Vagina (tissue), 2 donors: ENCODE measurements at places on chromosomes 7 and 10.

- no peak overlapping the region for H3K27ac ChIP-seq
- no peak for DNase-seq
- H3K27me3 ChIP-seq, result no peaks in the 10 kb centered on the region
- no peak overlapping the region for H3K4me3 ChIP-seq
- no peaks in the 10 kb centered on the region for H3K36me3 ChIP-seq
Measured at GRCh38 chr10:25896421-25896820, 37.6 kb upstream of the MYO3A start.

DNA sequence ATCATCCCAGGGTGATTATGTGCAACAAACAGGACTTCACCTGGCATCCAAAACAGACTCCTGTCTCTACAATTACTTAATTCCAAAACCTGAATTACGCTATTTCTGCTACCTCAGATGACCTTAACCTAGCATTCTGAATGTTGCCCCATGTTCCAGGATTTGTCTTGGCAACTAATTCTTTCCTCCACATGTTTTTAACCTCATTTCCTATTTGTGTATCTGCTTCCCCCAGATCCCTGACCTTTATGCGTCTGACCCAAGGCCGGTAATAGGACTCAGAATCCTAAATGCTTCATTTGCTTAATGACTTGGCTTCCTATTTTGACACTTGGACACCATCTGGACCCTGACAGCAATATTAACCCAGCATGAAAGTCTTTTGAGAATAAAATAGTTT lies 8.7 kb upstream of the ING3 start:
- H3K36me3 ChIP-seq, result no peaks in the 10 kb centered on the region
- no peaks in the 10 kb centered on the region for H3K4me1 ChIP-seq
- no peak overlapping the region for H3K4me3 ChIP-seq
- no peaks in the 10 kb centered on the region for H3K27me3 ChIP-seq
- H3K27ac ChIP-seq, result no peak overlapping the region

- no peaks in the 10 kb centered on the region for H3K36me3 ChIP-seq
- H3K27ac ChIP-seq, result peak overlapping the region; percentile 85
- H3K27me3 ChIP-seq, result peaks cover 7% of the 10 kb centered on the region
- DNase-seq, result no peak
- H3K4me3 ChIP-seq, result peak overlapping the region; percentile 57
Measured at GRCh38 chr7:517774-518629, 1.6 kb downstream of the PDGFA start.

- H3K4me1 ChIP-seq, result no peaks in the 10 kb centered on the region
- H3K27me3 ChIP-seq, result no peaks in the 10 kb centered on the region
- no peak overlapping the region for H3K27ac ChIP-seq
- H3K36me3 ChIP-seq, result no peaks in the 10 kb centered on the region
- no peak for DNase-seq
- no peak overlapping the region for H3K4me3 ChIP-seq
Measured at GRCh38 chr7:69564454-69565417, 33.5 kb upstream of the AUTS2 start.

GRCh38 chr10:102102421-102102820 lies 17.7 kb downstream of the LDB1 start:
- DNase-seq, result no peak
- H3K4me1 ChIP-seq, result no peaks in the 10 kb centered on the region
- no peak overlapping the region for H3K27ac ChIP-seq
- H3K27me3 ChIP-seq, result no peaks in the 10 kb centered on the region

GRCh38 chr10:71795248-71795647 lies 21.9 kb upstream of the VSIR start:
- no peaks in the 10 kb centered on the region for H3K36me3 ChIP-seq
- H3K4me3 ChIP-seq, result no peak overlapping the region
- H3K27me3 ChIP-seq, result no peaks in the 10 kb centered on the region
- DNase-seq, result no peak
- no peaks in the 10 kb centered on the region for H3K4me1 ChIP-seq

GRCh38 chr10:45514291-45515270 lies 140.6 kb downstream of the ALOX5 start:
- H3K36me3 ChIP-seq, result no peaks in the 10 kb centered on the region
- no peak overlapping the region for H3K27ac ChIP-seq
- peaks cover 21% of the 10 kb centered on the region for H3K4me1 ChIP-seq
- DNase-seq, result no peak
- no peak overlapping the region for H3K4me3 ChIP-seq
- no peaks in the 10 kb centered on the region for H3K27me3 ChIP-seq
